ENCODE measurements at places on chromosomes 16 and 17.

DNA sequence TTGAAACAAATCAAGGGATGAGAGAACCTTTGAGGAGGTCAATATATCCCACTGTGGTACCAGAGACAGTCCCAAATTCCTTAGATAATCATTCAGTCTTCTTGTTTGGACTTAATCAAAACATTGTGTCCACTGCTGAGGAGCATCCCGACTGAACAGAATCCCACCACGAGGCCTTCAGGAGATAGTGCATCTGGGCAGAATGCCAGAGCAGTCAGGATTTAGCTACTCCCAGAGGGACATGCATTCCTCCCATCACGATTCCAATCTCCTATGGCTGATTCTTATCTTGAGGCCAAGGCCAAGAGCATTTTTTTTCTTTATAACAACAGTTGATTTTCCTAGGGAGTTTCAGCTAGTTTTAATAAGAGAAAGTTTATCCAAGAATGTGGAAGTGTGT is 87.4 kb upstream of the COX10 start:
- DNase-seq: no peak

DNA sequence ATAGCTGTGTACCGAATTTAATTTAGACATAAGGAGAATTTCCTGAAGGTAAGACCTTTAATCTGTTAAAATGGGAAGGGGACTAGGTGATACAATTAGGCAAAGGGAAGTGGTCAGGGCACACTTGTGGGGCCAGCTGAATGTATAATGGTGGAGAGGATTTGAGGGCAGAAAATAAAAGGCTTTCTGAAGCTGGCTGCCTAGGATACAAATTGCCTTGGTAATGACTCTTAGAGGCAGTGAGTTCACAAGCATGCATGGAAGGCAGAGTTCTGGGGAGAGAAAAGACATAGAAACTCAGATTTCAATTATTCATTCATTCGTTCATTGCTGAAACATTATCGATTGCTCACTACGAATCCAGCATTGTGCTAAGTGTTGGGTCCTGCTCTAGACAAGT is 12.4 kb upstream of the NFAT5 start:
- no peak for DNase-seq

DNA sequence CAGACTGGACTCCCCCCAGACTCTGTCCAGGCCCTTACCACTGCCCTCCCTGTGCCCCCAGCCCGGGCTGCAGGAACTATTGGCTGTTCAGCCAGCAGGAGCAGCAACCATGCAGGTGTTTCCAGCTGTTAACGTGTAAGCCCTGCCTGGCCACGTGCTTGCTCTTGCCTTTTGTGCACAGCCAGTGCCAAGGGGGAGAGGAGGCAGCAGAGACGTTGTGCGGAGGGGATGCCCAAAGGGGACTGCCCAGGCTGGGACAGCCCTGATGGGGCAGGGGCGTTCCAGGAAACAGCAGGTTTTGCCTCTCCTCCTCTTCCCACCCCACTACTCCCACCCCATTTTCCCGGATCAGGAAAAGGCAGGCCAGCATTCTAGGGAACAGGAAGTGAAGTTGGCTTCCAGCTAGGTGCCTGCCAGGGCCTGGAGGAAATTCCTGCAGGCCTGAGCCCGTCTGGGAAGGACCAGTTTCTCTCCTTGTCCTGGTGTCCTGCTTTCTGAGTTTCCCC is 16.7 kb upstream of the LASP1NB start:
- DNase-seq: no peak

DNA sequence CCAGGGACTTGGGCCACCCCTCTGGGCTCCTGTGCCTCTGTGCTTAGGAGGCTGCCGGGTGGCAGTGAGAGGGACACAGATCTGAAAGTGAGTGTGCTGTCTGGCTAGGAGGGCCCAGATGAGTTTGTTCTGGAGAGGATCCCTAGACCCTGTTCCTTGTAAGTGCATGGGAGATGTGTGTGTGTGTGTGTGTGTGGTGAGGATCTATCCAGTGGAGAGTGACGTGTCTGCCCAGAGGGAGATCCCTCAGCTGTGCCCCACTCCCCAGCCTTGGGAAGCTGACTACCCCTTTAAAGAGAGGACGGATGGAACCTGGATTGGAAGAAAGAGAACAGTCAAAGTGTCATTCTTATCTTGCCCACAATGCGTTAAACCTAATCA is 25.5 kb upstream of the CDC42EP4 start:
- no peak for DNase-seq

DNA sequence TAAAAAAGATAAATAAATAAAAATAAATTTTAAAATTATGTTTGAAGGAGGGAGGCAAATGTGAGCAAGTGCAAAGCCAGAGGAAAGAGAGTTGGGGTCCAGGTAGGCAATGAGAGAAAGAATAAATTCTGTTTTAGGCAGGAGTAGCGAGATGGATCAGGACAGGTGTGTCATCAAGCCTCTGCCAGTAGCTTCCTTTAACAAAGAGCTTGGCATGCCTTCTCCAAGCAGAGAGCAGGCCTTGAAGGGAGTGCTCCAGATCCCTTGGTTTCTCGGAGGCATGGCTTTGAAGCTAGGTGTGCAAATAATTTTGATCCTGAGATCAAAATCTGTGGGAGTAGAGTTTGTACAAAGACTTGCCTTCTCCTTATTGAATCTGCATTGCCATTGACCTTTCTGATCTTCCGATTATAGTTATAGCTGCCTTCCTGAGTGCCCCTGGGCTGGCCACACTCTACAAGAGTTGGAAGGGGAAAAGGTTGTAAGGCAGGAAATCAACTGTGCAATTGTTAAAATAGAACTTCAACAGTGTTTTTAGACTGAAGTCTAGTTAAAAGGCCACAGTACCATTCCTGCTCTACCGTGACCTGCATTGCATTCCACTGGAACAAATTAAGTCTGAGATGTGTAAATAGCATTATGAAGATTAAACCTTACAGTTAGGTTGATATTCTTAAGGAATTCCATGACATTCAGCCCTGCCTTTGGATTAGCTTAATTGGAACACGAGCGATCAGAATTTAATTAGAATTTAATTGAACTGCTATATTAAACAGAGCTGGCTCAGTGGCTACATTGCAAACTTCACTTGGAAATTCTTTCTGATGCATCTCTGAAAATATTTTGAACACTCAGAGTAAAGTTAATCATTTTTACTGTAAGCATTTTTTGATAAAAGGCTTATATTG is 33.7 kb downstream of the IQCK start:
- no peak for DNase-seq

DNA sequence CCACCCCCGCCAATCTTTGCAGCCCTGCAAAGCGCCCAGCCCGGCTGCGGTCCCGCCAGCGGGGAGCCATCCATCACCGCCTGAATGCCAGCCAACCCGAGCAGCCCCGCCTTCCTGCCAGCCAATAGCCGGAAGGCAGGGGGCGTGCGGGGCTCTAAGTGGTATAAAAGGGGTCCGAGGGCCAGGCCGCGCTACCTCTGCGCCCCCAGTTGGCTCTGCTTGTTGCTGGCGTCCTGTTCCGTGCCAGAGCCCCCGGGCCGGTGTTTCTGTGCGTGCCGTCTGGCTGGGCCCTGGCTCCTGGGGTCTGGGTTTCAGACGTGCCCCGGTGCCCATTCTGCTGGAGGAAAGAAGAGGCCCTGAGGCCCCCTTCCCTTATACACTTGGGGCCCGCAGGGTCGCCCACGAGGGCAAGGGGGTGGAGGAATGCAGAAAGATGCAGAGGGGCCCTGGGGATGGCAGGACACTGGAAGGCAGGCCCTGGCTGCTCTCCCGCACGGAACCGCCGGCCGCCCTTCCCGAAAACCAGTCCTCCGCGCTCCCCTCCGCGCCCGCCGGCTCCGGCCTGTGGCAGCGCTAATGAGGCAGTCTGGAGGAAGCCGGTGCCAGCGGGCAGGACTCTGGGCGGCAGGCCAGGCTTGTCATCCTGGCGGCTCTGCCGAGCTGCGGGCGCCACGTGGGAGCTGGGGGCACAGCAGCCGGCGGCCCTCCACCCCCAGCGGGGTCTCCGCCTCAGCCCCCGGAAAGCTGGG is 14.0 kb downstream of the COPZ2 start:
- DNase-seq: no peak

GRCh38 chr16:68910051-68910450 is 66.7 kb downstream of the TANGO6 start:
- no peak for DNase-seq

DNA sequence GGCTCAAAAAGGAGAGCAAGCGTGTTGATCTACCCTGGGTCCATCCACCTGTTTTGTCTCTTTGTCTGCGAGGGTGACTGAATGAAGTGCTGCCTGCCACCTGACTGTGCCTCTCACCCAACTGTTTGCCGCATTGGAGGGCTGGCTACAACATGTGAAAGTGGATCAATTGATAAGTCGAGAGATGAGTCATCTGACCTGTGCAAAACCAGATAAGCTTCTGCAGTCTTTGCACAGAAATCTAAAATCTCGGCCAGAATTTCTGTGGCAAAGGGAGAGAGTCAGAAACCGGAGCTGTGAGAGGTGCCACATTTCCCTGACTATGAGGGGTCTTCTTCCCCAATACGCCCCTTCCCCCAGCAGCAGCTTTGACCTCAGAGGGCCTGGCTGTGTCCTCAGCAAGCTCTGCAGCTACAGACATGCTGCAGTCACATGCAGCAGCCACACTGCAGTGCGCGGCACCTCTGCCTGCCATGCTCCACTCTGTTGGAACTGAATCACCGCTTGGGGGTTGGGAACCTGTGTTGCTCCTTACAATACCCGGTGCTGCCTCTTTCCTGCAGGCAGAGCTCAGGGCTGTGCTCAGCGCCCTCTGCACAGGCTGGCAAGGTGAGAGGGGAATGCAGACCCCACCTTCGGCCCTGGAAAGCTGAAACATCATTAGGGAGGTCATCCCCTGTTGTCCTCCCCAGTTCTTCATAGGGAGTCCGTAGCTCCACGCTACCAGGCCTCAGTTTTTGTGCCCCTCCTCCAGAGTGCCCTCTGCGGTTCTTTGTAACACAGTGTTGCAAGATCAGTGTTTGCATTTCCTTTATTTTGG is 16.2 kb upstream of the HAS3 start:
- DNase-seq: no peak

GRCh38 chr17:55969562-55970324 is 183.5 kb upstream of the ANKFN1 start:
- no peak for DNase-seq

- DNase-seq: no peak
These were observed 9.9 kb downstream of the ANKRD40 start for GRCh38 chr17:50697663-50698272.

DNA sequence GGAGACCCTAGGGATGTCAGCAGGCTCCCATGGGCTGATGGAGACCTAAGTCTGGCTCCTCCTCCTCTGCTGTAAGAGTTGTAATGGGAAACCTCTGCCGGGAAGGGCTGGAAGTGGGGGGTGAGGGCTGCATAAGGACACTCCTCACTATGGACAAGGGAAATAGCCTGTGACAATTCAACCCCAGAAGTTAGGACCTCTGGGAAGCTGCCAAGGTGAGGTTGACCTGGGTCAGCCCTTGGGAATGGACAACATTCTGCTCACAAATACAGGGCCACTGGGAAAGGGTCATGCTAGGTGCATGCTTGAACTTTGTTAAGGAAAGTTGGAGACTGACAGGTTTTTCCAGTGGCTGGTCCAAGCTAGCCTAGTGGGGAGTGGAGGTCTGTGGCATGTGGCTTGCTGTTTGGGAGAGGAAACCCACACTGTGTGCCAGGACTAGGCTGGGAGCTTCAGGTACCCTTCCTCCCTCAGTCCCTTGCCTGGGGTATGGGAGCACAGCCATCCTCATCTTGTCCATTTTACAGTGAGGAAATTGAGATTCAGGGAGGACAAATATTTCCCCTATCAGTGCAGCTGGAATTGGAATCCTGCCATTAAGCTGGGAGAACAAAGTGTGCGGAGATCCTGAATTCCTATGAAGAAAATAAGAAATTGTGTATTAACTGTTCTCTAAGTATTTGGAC is 190.4 kb downstream of the SALL1 start:
- DNase-seq: no peak

- DNase-seq: no peak
These were observed 6.0 kb downstream of the PDP2 start for GRCh38 chr16:66886321-66886720.

DNA sequence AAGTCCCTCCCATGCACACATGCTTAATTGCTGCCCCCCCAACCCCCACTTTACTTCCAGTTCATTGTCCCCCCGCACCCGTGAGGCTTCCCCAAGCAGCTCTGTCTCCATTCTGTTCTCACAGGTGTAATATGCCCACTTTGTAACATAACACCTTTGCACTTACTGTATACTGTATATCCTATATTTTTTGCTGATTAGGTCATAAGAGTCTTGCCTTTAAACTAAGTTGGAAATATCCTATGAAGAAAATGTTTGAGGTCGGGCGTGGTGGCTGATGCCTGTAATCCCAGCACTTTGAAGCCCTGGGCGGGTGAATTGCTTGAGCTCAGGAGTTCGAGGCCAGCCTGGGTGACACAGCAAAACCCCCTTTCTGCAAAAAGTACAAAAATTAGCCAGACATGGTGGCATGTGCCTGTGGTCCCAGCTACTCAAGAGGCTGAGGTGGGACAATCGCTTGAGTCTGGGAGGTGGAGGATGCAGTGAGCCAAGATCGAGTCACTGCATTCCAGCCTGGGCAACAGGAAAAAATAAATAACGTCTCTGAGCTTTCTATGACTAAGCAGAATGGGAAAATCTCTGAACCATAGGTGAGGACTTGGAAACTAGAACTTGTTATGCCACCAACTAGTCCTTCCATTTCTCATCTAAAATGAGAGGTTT is 76.1 kb downstream of the TNRC6C start:
- DNase-seq: no peak

Data from HFF-Myc (cell line).